HuH-7 (cell line): ENCODE measurements at places on chromosomes 1 and 21.

DNA sequence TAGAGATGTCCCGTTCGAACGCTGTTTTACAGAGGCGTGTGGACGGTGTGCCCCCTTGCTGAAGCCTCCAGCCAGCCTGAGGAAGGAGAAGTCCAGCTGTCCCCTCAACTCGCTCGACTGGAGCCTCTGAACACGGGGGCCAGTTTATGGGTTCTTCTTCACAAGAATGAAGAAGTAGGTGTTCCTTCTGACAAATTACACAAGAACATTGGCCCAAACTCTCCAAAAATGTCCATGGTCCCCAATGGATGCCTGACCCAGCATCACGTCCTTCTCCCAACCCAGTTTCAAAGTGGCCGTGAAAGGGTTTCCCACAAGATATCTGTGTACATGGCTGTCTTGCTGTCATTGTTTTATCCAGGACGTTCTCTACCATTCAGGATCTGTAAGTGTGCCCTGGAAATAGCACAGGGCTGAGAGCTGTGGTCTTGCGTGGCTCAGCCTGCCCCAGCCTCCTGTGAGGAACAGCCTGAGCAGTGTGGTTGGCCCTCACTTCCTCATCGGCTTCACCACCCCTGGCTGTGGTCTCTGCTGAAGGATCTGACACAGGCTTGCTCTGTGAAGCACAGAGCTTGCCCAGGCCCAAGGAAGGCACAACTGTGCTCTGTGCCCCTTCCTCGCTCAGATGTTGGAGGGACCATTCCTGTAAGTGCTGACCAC, 1.0 kb upstream of the S100B start:
- DNase-seq, result no peak

DNA sequence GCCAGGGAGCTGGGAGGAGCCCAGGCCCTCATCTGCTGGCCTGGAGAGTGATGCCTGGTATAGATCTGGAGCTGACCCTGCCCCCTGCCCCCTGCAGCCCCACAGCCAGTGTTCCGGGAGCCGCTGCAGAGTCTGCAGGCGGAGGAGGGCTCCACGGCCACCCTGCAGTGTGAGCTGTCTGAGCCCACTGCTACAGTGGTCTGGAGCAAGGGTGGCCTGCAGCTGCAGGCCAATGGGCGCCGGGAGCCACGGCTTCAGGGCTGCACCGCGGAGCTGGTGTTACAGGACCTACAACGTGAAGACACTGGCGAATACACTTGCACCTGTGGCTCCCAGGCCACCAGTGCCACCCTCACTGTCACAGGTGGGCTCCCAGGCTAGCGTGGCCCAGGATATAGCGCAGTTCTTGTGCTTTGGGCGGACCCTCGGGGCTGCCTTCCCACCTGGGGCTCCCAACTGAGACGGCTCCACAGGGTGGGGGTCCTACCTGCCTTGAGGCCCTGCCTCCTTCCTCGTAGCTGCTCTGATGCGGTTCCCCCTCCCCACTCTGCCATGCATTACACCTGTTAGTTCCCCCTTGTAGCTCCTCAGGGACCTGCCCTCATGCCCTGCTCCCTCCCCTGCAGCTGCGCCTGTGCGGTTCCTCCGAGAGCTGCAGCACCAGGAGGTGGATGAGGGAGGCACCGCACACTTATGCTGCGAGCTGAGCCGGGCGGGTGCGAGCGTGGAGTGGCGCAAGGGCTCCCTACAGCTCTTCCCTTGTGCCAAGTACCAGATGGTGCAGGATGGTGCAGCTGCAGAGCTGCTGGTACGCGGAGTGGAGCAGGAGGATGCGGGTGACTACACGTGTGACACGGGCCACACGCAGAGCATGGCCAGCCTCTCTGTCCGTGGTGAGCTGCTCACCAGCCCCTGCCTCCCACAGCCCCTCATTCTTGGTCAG, 98.7 kb downstream of the OBSCN start:
- DNase-seq, result no peak

DNA sequence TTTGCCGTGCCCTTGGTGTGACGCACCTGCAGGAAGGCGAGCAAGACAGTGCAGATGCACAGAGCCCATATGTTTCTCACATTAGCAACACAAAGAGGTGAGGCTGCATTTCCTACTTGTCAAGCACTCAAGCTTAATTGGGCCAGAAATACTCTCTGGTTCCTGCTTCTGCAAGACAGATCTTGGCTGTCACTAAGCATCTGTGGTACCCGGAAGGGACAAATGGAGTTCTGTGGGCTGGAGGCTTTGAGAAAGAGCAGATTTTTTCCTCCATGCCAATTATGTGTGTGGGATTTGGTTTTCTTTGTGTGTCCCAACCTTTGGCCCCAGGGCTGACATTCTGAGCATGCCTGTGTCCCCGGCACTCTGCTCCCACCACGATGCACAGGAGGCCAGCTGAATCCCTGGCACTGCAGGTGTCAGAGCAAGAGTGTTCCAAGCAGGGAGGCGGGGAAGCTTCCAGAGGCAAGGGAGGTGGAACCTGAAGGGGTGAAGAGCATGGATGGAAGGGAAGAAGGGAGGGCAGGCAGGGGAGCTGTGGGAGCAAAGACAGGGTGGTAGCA, 52.0 kb upstream of the STUM start:
- no peak for DNase-seq

DNA sequence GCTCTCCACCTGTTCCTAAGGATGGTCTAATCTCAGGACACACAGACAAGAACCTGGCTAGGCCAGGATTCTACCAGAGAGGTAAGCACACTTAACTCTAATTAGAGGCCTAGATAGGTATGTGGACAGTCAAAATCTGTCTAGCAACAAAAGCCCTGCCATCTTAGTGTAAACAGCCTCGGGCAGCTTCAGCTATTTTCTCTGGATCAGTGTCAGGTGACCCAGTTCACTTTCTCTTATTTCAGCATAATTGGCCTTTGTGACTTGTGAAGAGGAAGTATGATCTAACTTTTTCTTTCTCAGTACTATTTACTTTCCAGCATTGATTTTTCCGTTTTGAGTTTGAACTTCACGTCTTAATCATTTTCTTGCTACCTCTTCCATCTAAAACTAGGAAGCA, 217.7 kb downstream of the CRB1 start:
- no peak for DNase-seq

DNA sequence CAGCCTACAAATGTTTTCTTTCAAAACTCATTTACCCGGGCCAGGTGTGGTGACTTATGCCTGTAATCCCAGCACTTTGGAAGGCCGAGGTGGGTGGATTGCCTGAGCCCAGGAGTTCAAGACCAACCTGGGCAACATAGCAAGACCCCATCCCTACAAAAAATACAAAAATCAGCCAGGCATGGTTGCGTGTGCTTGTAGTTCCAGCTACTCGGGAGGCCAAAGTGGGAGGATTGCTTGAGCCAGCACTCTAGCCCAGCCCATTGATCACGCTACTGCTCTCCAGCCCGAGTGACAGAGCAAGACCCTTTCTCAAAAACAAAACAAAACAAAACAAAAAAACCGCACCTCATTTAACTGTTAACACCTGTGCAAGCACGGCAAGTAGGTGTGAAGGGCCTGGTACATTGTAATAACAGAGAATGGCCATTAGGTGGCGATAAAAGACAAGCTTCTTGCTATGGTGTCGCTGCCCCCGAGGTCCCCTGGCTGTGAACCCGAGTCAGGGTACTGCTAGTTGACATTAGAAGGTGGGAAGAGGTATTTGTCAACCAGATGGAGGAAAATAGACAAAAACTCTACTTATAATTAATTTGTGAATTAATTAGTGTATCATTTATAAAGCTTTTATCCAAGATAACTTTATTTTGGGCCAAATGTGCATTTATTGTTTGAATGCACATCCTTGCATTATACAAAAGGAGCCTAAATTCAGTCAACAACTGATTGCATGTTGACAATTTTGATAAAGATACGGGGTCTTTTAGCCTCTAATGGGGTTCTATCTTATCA, 66.5 kb downstream of the SH3BGR start:
- peak; percentile 83 for DNase-seq

- no peak for DNase-seq
Observed at GRCh38 chr1:237154157-237154556, 112.2 kb downstream of the RYR2 start.

DNA sequence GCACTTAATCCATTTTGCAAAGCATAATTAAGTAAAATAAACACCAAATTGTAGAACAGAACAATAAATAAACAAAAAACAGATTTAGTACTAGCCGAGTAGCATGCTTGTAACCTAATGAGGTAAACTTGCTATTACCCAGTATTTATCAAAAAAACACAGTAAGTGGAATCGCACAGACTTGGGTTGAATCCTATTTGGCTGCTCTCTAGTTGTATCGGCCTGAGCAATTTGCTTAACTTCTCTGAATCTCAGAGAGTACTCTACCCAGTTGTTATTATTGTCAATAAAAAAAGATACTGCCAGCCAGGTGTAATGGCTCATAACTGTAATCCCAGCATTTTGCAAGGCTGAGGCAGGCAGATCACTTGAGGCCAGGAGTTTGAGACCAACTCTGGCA, 664.3 kb downstream of the ADGRL2 start:
- no peak for DNase-seq

GRCh38 chr21:39924577-39925308, 57.5 kb downstream of the PCP4 start:
- no peak for DNase-seq

DNA sequence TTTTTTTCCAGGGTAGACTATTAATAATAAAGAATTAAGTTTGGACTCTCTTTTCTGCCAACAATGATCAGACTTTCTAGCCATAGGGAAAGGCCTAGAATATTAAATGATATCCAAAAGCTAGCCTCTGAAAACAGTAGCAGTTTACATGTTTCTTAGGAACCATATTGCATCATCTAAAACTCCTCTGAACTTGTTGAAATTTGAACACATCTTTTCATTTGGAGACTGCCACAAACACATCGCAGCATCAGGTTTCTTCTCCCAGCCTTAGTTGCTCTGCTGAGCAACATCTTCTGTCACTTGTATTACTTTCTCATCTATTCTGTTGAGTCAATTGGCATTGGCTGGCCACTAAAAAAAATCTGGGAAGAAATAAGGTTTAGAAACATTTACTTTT, 63.2 kb upstream of the GNG4 start:
- no peak for DNase-seq

GRCh38 chr1:170175484-170175883, 29.7 kb downstream of the NTMT2 start:
- no peak for DNase-seq

DNA sequence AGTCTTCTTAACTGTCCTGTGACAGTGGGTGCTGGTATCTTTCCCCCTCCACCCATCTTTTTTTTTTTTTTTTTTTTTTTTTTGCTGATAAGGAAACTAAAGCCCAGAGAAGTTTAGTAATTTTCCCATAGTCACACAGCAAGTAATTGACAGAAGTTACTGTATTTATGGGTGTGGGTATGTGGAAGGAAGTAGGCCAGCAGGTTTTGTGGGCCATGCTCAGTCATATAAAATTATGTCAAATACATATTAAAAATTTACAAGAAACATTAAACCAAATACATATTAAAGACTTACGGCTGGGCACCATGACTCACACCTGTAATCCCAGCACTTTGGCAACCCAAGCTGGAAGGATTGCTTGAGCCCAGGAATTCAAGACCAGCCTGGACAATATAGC, 51.5 kb downstream of the KAZN start:
- no peak for DNase-seq

GRCh38 chr1:174659823-174660222, 212.1 kb downstream of the GPR52 start:
- no peak for DNase-seq

DNA sequence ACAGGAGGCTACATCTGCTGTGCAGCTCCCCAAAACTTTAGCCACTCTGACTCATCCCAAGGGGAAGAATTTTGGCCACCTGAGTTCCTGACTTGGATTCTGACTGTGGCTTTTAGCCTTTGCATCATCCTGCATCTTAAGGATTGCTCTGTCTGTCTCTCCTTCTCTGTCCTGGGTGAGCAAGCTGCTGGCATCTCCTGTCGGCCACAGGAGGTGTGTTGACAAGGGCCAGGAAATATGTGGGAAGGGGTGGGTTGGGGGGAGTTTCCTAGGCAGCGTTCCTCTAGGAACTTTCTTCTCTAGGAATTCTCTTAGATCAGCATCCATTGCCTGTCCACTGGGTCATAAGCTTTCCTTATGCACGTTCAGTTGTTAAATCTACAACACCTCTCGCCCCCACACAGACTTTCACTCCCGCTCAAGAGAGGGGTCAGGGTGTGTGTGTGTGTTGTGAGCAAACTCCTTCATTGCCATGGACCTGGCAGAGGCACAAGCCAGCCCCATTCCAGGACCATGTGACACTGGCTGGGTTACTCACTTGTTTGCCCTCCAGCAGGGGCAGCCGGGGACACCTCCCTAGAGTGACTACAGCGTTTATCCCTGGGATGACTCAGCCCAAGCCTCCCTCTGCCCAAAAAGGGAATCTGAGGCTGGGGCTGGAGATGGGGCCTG, 145.0 kb upstream of the DUSP10 start:
- DNase-seq, result peak; percentile 40

DNA sequence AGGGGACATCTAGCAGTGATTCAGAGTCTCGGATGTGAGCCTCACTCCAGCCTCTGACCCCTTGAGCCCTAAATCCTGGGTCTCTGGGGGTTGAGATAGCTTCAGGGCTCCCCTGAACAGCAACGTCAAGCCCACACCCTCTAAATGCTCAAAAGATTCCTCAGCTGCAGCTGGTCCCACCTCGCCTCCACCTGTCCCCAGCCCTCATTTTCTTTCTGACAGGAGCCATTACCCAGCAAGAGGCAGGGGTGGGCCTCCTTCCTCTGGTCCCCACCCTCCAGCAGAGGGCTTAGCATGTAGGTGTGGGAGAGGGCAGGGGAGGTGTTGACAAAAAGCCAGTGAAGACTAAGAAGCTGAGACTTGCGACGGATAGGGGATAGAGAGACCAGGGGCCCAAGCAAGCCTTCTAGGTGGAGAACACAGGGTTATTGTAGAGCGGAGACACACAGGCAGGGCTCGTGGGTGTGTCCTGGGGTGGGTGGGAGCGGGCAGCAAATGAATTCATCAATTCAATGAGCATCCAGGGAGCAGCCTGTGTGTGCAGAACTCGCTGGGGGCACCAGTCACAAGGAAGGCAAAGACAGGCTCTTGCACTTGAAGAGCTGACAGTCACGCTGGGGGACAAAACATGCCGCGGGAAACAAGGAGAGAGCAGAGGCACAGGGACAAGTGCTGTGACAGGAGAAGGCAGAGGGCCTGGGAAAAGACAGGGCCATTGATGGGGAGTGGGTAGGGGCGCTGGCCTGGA, 48.9 kb upstream of the GOLT1A start:
- no peak for DNase-seq
